ENCODE measurements at places on chromosomes 13 and 19. TPM values are rescaled to one million over a fixed set of nuclear protein-coding genes. Genes with fewer than 3 reads are reported as not detected.

Gene PRKD2
- total RNA-seq: 20.4 TPM

Gene IL11
- 5.1 TPM for total RNA-seq

Gene FFAR1
- not detected for total RNA-seq

Gene FBN3
- total RNA-seq: not detected

Gene ZNF433
- total RNA-seq: 15.7 TPM

Gene KLK10
- total RNA-seq: not detected

Gene GIPR
- total RNA-seq: 3.9 TPM

Gene IGSF23
- not detected for total RNA-seq

Gene KLK6
- total RNA-seq: 0.39 TPM

Gene CALR3
- not detected for total RNA-seq

Gene SIAH3
- not detected for total RNA-seq

Gene ZNF100
- 2.7 TPM for total RNA-seq

Gene B3GNT8
- total RNA-seq: 6.3 TPM

Gene TPGS1
- total RNA-seq: 77.6 TPM

Gene BRME1
- total RNA-seq: 0.79 TPM

Gene TTC9B
- total RNA-seq: not detected

Gene ZNF541
- 2.7 TPM for total RNA-seq

Gene ZNF846
- total RNA-seq: 18.5 TPM

Gene PTGER1
- total RNA-seq: 1.7 TPM

Gene HAUS8
- 3.1 TPM for total RNA-seq

Gene HSPH1
- 35.1 TPM for total RNA-seq

Gene VSTM2B
- total RNA-seq: not detected

Gene SIGLEC8
- not detected for total RNA-seq

Gene ZNF506
- total RNA-seq: 22.4 TPM

Gene GPC5
- total RNA-seq: 0.22 TPM

Gene CYP2F1
- total RNA-seq: not detected

Gene LHB
- not detected for total RNA-seq

Gene AXL
- total RNA-seq: 66.0 TPM

Gene IGFL3
- not detected for total RNA-seq

Gene PSG1
- not detected for total RNA-seq

Gene KLK2
- not detected for total RNA-seq

Gene PDS5B
- 27.1 TPM for total RNA-seq

Gene NLRP13
- not detected for total RNA-seq

Gene C19orf81
- total RNA-seq: not detected

Gene CGB3
- not detected for total RNA-seq

Gene SLC46A3
- total RNA-seq: 1.6 TPM

Gene PLPP2
- total RNA-seq: 43.2 TPM

Gene C19orf73
- 1.3 TPM for total RNA-seq

Gene PGLYRP2
- not detected for total RNA-seq

Gene BEST2
- not detected for total RNA-seq

Gene SIGLECL1
- total RNA-seq: not detected

Gene LILRB3
- not detected for total RNA-seq

Gene NMRK2
- not detected for total RNA-seq

All from placental epithelial cell (primary cell).